NB4 (cell line): ENCODE measurements at places on chromosomes 11 and 22.

DNA sequence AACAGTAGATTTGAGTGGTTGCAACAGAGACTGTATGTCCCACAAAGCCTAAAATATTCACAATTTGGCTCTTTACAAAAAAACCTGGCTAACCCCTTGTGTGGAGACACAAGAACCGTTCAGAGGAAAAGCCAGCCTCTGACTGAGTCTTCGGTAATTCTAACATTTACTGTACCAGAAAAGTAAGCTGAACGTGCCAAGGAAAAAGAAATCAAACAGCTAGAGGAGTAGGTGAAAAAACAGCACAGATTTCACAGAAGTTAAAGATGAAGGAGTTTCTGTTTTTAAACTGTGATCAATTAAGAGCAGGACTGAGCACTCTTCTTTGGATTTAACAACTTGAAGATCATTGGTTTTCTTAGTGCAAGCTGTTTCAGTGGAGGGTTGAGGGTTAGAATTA is 424.7 kb upstream of the KIRREL3 start:
- DNase-seq: no peak

GRCh38 chr11:13782390-13783075 is 114.1 kb downstream of the FAR1 start:
- DNase-seq: no peak

- no peak for DNase-seq
Observed at GRCh38 chr22:32237906-32238305, 17.2 kb downstream of the SLC5A4 start.

- DNase-seq: no peak
Observed at GRCh38 chr11:278001-278951, at the start of gene NLRP6. TSS of gene NLRP6 (plus strand) at chr11:278407. CDS start at chr11:278570, 163 bp downstream.
